SIG-M5 (cell line): ENCODE measurements at places on chromosomes 3 and 15.

GRCh38 chr3:43223670-43224364, 62.5 kb upstream of the SNRK start:
- DNase-seq = no peak

GRCh38 chr15:36079021-36079420, 500.4 kb upstream of the CDIN1 start:
- DNase-seq = no peak

- DNase-seq = no peak
These were observed 24.3 kb downstream of the OXNAD1 start for GRCh38 chr3:16289144-16289889.

- DNase-seq = no peak
These were observed 189.5 kb downstream of the ADAMTSL3 start for GRCh38 chr15:83843471-83843871.

- DNase-seq = no peak
These were observed 3.1 kb downstream of the MESP1 start for GRCh38 chr15:89747708-89748682.

- DNase-seq = no peak
These were observed 518.1 kb downstream of the ROBO1 start for GRCh38 chr3:79249701-79250100.

DNA sequence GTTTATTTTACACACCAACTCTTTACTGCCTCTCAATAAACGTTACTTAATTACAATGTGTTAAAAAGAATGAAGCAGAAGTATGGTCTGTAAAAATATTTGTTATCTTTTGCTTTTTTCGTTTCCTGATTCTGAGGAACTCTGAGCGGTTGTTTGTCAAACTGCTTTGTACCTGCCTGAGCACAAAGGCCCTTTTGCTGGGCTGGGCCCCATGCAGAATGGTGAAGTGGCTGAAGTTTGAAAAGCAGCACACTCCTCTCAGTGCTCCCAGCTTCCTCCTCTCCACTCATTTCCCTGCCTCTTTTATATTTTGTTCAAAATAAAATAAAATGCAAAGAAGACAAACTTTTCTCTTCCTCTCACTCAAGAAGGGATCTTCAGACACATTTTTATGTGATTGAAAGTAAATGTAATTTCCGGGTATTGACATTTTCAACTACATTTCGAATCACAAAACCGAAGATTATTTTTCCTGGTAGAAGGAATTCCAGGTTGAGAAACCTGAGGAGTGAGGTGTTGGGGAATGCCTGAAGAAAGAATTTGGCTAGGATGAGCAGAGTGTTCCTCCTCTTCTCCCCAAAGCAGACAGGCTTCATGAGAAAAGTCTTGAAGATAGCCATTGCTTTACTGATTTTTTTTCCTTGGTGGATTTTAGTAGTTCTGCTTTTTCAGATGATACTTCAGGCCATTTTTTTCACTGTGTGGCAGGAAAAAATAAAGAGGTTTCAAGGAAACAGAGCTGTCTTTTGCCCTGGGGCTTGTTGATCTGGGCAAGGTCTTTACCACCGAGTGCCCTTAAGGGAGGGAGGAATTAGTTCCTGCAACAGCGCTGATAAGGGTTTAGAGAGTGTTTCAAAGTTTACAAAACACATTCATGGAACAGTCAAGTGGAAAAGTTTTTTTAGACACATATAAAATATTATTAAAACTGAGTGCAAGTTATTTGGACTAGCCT, 229.8 kb downstream of the NFKBIZ start:
- no peak for DNase-seq

GRCh38 chr3:66554178-66554577, 53.4 kb upstream of the LRIG1 start:
- no peak for DNase-seq

DNA sequence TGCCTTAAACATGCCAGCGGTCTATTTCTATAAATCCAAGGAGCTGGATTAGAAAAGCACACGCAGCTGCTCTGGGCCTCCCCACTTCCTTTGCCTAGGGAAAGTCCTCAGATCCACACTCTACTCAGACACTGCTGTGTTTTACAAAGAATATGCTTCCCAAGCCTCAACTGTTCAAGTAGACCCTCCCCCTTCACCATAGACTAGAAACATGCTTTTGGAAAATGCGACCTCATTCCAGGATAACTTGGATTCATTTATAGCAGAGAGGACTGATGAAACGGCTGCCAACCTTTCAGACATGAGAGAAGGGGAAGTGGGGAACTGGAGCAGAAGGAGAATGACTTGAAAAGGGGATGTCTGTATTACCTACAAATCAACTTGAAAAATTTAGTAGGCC, 64.0 kb downstream of the P3H2 start:
- no peak for DNase-seq

DNA sequence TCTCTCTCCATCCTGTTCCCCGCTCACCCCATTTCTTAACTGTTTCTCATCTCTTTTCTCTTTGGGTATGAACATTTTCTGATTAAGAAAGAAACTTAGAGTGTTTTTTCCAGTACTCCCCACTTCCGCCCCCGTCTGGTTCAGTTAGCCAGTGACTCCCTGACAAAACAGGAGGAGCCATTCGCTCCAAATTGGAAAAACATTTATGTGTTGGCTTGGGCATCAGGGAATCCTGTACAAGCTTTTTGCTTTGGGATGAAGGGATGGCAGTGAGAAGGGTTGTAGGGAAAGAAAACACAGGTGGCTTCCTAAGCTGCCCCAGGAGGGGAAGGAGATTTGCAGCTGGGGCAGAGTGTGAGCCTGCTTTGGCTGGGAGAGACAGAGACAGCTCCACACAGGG, 47.0 kb downstream of the BOC start:
- no peak for DNase-seq

GRCh38 chr3:191350396-191351090, 20.2 kb upstream of the UTS2B start:
- DNase-seq = no peak

DNA sequence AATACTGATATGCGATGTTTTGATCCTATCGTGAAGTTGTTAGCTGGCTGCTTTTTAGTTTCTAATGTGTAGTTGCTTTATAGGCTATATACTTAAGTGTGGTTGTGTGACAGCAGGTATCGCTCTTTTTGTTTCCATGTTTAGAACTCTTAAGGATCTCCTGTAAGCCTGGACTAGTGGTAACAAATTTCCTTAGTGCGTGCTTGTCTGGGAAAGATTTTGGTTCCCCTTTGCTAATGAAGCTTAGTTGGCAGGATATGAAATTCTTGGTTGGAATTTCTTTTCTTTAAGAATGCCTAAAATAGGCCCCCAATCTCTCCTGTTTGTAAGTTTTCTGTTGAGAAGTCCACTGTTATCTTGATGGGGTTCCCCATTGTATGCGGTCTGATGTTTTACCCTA, 173.6 kb downstream of the DOCK3 start:
- no peak for DNase-seq

- no peak for DNase-seq
These were observed 646.1 kb downstream of the SQOR start for GRCh38 chr15:46280762-46281542.

DNA sequence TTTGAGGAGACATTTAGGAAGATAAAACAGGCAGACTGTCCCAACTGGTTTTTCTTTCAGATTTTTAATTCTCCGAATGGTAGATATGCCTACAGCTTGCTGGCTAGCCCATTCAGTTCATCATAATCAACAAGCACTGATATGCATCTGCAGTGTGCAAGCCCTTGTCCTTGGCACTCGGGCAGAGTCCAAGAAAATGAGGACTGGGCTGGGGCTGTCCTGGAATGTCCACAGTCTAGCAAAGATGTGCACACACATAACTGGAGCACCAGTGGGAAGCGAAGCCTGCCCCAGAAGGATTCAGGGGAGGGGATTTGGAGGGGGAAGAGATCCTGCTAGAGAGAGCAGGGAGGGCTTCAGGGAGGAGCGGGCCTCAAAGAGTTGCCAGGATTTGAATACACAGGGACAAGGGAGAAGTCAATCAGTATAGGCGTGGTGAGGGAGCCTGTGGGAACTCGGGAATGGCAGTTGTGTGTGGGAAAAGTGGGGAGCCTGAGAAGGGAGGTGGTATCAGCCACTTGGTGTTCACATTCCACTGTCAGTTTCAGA, 8.7 kb downstream of the FAH start:
- DNase-seq = no peak

GRCh38 chr15:73319460-73320245, 49.1 kb downstream of the HCN4 start:
- no peak for DNase-seq

DNA sequence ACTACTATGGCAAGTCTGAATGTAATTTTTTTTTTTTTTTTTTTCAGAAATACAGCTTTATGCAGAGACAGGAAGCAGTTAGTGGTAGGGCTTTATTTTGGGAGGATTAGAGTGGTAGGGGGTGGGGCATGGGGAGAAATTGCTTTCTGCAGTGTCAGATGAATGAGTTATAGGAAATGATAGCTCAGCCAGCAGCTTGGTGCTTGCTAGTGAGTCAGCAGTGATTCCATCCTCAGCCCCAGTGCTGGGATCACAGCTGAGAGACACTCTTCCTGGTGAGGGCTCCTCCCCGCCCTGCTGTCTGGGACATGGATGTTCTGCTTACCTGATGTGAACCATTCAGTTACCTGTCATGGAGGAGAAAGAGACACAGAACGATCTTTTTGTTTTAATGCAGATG, 39.6 kb downstream of the SEMA6D start:
- no peak for DNase-seq

DNA sequence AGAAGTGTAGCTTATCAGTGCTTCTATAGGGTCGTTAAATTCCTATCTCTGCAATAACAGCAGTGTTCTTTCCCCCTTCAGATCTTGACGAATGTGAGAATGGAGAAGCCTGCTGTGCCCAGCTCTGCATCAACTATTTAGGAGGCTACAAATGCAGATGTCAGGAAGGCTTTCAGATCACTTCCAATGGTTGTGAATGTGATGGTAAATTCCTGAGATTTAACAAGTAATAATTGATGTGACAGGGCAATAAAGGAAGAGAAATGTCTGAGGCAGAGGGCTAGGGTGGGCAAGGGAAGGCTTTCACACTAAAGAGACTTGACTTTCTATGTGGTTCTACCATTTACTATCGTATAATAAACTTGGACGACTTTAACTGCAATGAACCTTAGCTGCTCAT, 711.7 kb upstream of the GOLIM4 start:
- no peak for DNase-seq

DNA sequence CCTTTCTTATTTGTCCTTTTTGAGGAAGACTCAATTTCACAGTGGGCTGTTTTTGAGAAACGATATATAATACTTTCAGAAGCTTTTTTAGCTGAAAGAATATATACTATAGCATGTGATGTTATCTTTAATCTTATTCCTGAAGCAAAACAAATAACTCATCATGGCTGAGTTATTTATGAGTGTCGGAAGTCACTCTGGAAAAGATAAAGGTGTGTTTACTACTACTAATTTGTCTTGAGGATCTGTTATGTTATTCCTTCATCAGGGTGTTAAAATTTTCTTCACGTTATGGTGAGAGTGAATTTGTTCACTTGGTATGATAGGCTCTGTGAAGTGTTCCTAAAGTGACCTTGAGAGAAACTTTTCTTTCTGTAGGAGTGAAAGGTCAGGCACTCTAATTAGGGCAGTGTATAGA, 4.7 kb downstream of the TCF12 start:
- DNase-seq = no peak

DNA sequence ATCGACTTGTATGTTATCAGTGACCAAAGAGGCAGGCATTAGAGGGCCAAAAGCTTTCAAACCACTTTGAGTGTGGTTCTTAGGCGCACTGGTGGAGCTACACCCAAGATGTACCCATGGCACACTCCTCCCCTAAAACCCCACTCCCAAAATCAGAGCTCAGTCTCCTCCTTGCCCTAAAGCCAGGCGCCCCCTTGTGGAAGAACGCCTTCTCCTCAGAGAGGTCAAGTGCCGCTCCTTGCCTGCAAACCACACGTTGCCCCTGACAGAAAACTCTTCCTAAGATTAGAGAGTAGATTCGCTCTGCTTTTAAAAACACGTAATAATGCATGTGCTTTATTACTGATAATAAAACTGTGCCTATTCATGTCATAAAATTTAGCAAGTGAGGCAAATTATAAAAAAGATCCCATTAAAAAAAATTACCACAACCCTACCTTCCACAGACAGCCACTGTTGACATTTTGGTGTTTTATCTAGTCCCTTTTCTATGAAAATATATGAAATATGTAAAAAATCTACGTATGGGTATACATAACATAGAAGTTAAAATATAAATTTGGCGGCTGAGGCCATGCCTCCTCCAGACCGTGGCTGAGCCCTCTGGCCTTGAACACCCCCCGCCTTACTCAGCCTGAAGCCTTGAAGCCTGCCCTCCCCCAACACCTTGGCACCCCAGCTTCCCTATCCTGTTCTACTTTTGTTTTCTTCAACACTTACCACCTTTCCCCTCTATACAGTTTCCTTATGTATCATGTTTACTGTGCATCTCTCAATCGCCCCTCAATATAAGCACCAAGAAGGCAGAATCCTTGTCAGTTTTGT, 33.5 kb downstream of the BCL2L10 start:
- no peak for DNase-seq
